Brain (organoid and tissue), 16 donors: ENCODE measurements at places on chromosomes 16 and 17. TPM values are rescaled to one million over a fixed set of nuclear protein-coding genes. Genes with fewer than 3 reads are reported as not detected.

GNAO1 gene
- polyA plus RNA-seq: 181 TPM

CCL1 gene
- not detected for polyA plus RNA-seq

GPR179 gene
- 1.2 TPM for polyA plus RNA-seq

STAT5B gene
- polyA plus RNA-seq: 27.0 TPM

SLFN14 gene
- not detected for polyA plus RNA-seq

BCL6B gene
- polyA plus RNA-seq: 2.9 TPM

SRCAP gene
- 40.4 TPM for polyA plus RNA-seq

RNF167 gene
- polyA plus RNA-seq: 268 TPM

FBXW10B gene
- not detected for polyA plus RNA-seq

PRR35 gene
- not detected for polyA plus RNA-seq

COX11 gene
- 39.9 TPM for polyA plus RNA-seq

HID1 gene
- 93.8 TPM for polyA plus RNA-seq

UBE2O gene
- polyA plus RNA-seq: 36.9 TPM

TRPV3 gene
- polyA plus RNA-seq: 0.37 TPM

JUP gene
- 195 TPM for polyA plus RNA-seq

OTOP2 gene
- polyA plus RNA-seq: not detected

SEZ6 gene
- polyA plus RNA-seq: 64.1 TPM

SRL gene
- polyA plus RNA-seq: 3.7 TPM

MYL4 gene
- not detected for polyA plus RNA-seq

MILR1 gene
- polyA plus RNA-seq: 0.90 TPM

CEP295NL gene
- polyA plus RNA-seq: 0.20 TPM

LPO gene
- 0.20 TPM for polyA plus RNA-seq

PRR11 gene
- 64.6 TPM for polyA plus RNA-seq

CCL14 gene
- 4.4 TPM for polyA plus RNA-seq

KRTAP17-1 gene
- not detected for polyA plus RNA-seq

MTHFSD gene
- polyA plus RNA-seq: 20.8 TPM

GLP2R gene
- 0.17 TPM for polyA plus RNA-seq

USP43 gene
- polyA plus RNA-seq: 2.4 TPM

ABCA9 gene
- polyA plus RNA-seq: 0.32 TPM

SPNS2 gene
- 17.9 TPM for polyA plus RNA-seq

ERN2 gene
- not detected for polyA plus RNA-seq

PLD6 gene
- 5.2 TPM for polyA plus RNA-seq

CHD9NB gene
- polyA plus RNA-seq: 0.19 TPM

AIPL1 gene
- not detected for polyA plus RNA-seq

KARS1 gene
- polyA plus RNA-seq: 170 TPM

MFAP4 gene
- 30.0 TPM for polyA plus RNA-seq

LRRC59 gene
- 78.7 TPM for polyA plus RNA-seq

WDR59 gene
- polyA plus RNA-seq: 24.9 TPM

TP53TG3F gene
- polyA plus RNA-seq: 1.7 TPM

CASKIN1 gene
- 17.2 TPM for polyA plus RNA-seq

RILP gene
- polyA plus RNA-seq: 9.7 TPM

PPY gene
- polyA plus RNA-seq: not detected

TTC19 gene
- polyA plus RNA-seq: 35.8 TPM

SOST gene
- polyA plus RNA-seq: not detected

CDRT4 gene
- 1.5 TPM for polyA plus RNA-seq

PRSS21 gene
- not detected for polyA plus RNA-seq

KCNJ16 gene
- 2.1 TPM for polyA plus RNA-seq

SHPK gene
- polyA plus RNA-seq: 11.6 TPM

C16orf89 gene
- polyA plus RNA-seq: 14.4 TPM

RTN4RL1 gene
- polyA plus RNA-seq: 4.3 TPM

SULT1A2 gene
- 2.1 TPM for polyA plus RNA-seq
